ENCODE measurements at places on chromosomes 16 and 17. TPM values are rescaled to one million over a fixed set of nuclear protein-coding genes. Genes with fewer than 3 reads are reported as not detected.

The FBXO39 gene
- 1.5 TPM for total RNA-seq

The SBK1 gene
- total RNA-seq = 10.0 TPM

The MYH10 gene
- 8.1 TPM for total RNA-seq

The PVALEF gene
- total RNA-seq = not detected

The TMEM204 gene
- 35.1 TPM for total RNA-seq

The TLK2 gene
- 33.4 TPM for total RNA-seq

The ABI3 gene
- 110 TPM for total RNA-seq

The MYH1 gene
- total RNA-seq = not detected

The HOXB2 gene
- 15.7 TPM for total RNA-seq

The INCA1 gene
- total RNA-seq = 0.26 TPM

The BCL6B gene
- 0.63 TPM for total RNA-seq

The KRTAP2-3 gene
- total RNA-seq = not detected

All from activated CD8-positive, alpha-beta T cell treated with anti-CD3 and anti-CD28 coated beads, Interleukin-2, amount 10 ng/mL, durations not matched to agents 7 days and 5 days (primary cell).